ENCODE measurements at places on chromosomes 4 and X.

GRCh38 chrX:54564936-54565335 lies 34.9 kb downstream of the GNL3L start:
- DNase-seq: no peak

DNA sequence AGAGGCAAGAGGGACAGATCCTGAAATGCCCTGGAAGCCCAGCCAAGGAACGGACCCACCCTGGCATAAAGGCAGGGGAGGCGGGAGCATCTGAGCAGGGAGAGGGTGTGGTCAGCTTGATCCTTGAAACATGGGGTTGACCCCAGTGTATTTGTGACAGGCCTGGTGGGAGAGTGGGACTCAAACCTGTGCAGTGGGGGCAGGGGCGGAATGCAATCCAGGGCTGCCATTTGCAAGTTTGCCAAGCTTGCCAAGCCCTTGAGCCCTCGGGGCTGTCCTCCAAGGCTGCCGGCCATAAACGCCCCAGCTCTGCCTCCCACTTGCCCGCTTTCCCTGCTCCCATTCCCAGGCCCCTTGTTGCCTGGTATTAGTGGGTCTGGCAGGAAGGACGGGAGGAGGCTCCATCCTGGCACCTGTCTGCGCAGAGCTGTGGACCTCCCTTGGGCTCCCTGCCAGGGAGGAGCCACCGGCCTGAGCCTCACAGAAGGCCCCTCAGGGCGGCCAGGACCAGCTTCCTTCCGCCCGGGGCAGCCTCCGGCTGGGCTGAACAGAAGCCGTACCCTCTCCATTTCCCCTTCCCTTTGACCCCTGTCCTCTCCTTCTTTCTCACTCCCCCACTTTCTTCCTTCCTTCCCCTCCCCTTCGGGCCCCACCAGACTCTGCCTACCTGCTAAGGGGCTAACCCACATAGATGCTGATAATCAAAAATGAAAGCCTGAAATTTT lies 661 bp downstream of the S100P start:
- no peak for DNase-seq

- DNase-seq: no peak
These were observed 11.7 kb downstream of the GPC3 start for GRCh38 chrX:133973704-133974103.

GRCh38 chr4:3122081-3122563 lies 47.6 kb downstream of the HTT start:
- no peak for DNase-seq

DNA sequence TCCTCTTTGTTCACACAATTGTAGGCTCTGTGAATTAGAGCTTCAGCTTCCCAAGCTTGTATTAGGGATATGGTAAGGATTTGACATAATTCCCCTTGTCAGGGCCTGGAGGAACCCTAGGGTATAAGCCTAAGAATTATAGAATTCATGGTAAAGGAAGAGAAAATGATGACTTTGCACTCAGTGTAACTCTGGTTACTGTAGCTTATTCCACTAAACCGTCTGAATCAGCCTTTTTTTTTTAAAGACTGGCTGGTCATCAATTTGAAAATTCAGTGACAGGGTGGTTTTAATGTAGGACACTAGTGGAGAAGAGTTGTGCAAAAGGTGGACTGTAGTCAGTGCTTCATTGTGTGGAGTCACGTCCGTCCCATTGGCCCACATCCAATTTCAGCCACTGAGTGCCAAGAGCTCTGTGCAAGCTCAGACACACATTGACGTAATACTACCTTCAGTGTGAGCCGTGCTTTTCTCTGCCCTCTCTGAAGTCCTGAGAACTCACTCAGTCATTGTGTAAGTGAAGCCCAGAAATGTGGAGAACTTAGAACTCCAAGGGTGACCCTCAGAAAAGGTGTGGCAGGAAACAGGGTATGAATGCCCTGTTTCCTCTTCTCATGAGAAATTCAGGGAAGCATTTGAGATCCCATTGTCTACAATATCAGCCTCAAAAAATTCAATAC lies 449.8 kb downstream of the C4orf33 start:
- no peak for DNase-seq

- no peak for DNase-seq
These were observed 103.9 kb upstream of the PAQR3 start for GRCh38 chr4:79043138-79043537.

DNA sequence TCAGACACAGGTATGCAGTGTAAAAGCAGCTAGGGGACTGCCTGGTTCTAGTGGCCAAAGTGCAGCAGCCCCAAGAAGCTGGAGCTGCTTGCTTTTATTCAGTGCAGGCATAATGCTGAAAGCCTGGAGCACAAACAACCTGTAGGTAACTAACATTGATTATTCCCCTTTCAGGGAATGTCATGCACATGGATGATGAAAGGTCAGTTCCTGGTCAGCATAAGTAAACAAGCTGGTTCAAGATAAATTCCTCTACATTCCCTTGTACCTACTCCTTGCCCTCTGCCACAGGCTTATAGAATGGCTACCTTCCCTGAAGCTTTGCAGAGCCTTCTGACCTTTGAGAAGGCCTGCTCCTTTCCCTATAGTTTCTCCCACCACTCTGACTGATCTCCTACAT lies 1318.5 kb upstream of the ADGRL3 start:
- DNase-seq: no peak

GRCh38 chr4:141348573-141348972 lies 127.9 kb downstream of the ZNF330 start:
- DNase-seq: no peak

DNA sequence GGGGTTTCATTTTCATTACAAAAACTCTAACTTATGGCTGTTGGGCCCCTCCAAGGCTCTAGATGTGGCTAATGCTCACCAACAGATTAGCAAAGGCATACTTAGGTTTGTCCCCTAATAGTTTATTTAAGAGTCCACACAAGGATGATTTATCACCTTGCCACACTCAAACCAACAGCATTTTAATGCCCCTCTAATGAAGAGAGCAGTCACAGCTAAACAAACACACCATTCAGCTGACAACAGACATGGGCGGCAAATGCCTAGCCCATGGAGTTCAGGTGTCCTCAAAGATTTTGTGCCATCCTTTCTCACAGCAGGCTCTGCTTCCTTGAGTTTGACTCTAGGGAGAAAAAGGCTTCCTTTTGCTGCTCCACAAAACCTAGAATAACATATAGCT lies 61.8 kb upstream of the CITED1 start:
- no peak for DNase-seq

DNA sequence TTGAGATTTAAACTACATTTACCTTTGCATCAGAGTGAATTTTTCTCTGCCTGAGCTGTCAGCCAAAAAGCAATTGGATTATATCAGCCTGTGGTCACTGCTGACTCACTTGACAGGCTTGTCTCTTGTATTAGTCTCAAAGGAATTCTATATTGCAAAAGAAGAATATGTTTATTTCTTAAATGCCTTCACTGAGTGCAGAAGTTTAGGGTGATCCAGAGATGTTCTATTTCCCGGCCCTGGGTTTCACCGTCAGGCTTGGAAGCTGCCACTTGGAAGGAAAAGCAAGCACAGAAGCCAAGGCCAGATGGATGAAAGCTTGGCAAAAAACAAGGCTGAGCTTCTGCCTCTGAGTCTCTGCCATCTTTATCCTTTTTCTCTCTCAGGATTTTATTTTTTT lies 80.9 kb downstream of the FAM114A1 start:
- DNase-seq: peak; percentile 24

DNA sequence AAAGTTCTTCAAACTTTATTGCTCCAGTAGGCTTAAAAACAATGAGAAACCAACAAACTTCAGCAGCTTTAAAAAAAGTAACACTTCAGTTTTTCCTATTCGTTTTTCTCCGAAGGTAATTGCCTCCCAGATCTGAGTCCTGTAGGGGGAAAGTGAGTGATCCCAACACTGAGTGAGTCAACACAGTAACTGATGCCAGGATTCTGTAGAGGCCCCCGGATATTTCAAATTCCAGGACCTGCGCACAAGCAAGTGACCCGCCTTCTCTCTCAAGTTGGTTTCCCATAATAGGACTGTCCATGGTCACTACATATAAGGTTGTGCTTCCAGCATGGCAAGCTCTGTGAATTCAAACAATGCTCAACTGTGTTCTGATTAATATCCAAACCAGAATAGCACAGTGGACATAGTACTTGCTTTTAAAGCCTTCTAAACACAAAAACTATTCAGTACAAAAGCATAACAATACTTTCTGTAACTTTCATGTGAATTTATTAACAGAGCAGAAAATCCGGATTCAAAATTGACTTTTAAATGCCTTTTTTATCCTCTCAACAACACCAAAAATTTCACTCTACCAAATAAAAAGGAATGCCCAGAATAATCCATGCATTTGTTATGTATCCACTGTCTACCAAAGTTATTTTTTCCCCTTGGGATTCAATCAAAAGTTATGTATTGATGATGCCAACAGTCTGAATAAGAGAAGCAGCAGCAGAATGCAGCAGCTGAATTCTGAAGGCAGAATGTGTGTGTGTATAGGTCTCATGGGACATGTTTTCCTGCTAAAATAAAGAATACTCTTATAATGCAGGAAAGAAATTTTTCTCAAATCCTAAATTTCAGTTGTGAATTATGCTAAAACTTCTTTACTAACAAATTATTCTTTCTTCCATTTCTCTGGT lies at the start of gene DMD:
Gene DMD (minus strand): TSS at position 194 of the 905 bp plus-strand sequence. CDS start 237 bp downstream, outside the sequence.
- no peak for DNase-seq

- DNase-seq: no peak
These were observed 311.8 kb downstream of the ADGRL3 start for GRCh38 chr4:61511716-61512488.

DNA sequence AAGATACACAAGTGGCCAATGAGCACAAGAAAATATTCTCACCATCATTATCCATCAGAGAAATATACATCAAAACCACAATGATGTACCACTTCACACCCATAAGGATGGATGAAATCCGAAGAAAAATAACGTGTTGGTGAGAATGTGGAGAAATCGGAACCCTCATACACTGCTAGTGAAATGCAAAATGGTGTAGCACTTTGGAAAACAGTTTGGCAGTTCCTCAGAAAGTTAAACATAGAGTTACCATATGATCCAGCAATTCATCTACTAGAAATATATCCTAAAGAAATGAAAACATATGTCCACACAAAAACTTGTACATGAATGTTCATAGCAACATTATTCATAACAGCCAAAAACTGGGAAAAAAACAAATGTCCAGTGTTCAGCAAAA lies 18.5 kb upstream of the APBB2 start:
- no peak for DNase-seq

DNA sequence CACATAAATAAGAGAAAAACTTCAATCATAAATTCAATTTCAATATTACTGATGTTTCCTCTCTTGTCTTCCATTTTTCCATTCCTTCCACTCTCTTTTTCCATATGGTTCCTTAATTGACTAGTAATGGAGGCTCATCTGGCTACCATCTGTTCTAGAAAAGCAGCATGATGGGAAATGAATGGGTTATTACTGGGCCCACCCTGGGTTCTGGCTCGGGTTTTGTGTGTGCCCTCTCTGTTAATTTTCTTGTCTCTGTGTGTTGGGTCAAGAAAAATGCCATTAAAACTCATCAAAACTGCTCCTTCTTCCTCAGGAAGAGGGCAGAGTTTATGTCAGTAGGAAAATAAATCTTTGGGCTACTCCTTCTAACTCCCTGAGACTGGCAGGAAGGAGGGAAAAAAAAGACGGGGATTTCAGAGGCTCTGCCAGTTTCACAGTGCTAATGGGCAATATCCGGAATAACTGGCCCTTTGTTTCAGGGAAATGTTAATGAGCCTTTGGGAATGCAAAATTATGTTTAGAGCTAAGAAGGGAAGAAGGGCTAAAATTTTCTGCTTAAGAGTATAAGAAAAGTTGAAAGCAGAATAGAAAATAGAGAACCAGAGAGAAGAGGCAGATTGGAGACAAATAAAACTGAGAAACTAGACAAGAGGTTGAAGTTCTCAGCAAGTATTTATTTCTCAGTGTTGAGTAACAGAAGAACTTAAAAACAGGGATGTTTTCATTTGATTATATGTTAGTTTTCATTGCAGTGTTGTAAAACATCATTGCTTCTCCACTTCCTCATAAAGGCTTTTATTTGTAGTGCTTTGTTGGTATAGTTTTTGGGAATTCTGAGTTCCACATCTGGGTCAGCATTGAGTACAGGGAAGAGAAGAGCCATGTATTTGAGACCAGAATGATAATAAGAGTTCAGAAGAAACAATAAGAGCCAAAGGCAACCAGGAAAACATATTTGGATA lies 19.7 kb downstream of the GABRB1 start:
- no peak for DNase-seq

DNA sequence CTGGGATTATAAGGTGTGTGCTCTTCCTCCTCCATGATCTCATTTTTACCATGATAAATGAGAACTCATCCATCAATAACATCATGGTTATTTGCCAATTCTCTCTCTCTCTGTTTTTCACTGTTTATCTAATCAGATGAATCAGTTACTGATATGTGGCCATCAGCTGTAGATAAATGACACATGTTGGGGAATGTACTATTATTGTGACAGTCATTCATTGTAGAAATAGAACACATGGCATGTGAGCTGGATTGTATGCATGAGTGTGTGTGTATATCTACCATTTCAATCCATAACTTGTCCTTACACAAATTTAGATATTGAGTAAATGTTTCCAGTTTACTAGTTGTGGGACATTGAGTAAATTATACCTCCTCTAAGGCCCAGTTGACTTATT lies 53.0 kb downstream of the OSTC start:
- no peak for DNase-seq

- DNase-seq: no peak
These were observed 935.7 kb downstream of the RAPGEF2 start for GRCh38 chr4:160038615-160039014.

Data from NCI-H446 treated with DMSO at 0.1 percent for 48 hours (cell line).